Stimulated activated CD8-positive, alpha-beta memory T cell treated with anti-CD3 and anti-CD28 coated beads, Interleukin-4, amount 100 ng/mL, for 4 hours (primary cell): ENCODE measurements at places on chromosomes 5 and 9.
A peak's percentile ranks its signal among the peaks of the same experiment; 100 is the strongest.

DNA sequence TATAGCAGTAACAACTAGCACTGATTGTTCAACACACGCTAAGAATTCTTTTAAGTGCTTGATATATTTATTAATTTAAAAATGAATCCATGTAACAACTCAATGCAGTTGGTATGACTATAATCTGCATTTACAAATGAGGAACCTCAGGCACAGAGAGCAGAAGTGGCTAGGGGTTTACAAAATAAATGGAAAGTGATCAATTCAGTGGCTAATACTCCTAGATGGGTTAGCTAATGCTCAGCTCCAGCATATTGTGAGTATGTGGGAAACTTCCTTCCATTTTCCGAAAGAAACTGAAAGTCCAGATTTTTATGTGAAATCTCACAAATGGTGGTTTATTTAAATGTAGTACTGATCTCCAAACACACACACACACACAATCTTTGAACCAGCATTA lies 128.0 kb downstream of the RFX3 start:
- DNase-seq = no peak

GRCh38 chr5:55935371-55935770 lies 59.4 kb downstream of the IL6ST start:
- DNase-seq = no peak

DNA sequence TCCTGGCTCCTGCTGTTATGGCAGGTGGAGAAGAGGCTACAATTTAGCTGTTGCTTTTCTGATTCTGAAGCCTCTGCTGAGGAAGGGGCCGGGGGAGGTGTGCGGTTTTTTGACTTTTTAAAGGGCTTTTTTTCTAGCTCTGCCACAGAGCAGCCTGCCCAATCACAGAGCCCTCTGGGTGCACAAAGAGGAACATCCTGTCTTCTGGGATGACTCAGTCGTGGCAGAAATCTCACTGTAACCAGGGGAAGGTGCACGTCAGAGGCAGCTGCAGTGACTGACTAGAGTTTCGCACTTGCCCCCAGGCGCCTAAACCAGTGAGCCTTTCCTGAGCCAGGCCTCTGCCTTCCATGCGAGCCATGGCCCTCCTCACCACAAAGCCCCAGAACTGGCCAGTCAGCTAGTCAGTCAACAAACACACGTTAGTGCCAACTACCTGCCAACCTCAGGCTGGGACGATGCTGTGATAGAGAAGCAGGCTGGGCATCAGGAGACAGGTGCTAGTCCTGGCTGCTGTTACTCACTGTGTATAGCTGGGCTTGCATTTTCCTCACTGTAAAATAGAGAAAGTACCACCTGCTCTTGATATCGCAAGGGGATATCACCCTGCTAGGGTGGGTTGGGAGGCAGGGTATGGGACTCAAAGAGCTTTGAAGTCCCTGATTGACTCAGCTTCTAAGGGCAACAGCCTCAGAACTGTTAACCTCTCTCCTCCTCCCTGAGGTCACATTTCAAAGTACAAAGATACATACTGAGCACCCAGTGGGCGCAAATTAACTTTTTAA lies 2.2 kb downstream of the AKNA start:
- DNase-seq = peak; percentile 71

DNA sequence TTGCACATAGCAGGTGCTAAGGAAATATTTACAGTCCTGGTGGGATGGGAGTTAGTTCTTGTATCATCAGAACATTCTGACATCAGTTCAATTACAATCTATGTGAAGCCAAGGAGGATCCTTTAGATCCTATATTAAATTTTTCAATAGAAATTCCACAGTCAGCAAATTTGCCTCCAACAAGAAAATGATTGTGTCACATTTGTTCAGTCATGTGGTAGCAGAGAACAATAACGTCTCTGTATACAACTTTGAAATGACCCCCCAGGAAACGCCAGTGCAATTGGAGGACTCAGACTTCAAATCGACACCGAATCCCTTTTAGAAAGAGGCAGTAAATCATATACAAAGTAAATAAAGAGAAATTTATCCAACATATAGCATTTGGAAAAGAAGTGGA lies 392.1 kb downstream of the DTWD2 start:
- no peak for DNase-seq

DNA sequence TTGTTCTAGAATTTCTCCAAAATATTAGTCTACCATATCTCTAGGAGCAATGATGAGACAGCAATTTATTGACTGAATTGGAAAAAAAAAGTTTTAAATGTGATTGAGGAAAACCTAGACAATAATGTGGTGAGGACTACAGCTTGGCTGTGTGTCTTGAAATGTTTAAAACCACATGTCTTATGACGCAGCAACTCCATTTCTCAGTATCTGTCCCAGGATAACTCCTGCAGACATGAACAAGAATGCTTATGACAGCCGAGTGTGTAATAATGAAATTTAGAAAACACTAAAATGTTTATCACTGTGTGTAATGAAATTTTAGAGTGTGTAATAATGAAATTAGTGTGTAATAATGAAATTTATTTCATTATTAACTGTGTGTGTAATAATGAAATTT lies 254.1 kb upstream of the DAPK1 start:
- DNase-seq = no peak

DNA sequence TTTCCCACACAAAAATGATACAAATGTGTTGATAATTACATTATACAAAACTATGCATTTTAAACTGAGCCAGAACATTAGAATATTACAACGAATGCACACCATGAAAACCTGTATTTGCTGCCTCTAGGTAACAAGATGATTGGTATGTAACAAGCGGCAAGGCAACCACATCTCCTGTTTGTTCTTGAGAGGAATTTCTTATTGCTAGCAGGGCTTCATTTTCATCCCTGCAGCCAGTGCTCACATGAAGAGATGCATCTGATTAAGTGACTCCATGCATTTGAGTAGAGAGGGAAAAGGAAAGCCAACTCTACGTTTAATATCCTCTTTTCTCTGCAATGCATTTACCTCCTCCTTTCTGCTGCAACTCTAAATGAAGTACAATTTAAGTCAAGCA lies 36.6 kb downstream of the FRMD3 start:
- DNase-seq = no peak

DNA sequence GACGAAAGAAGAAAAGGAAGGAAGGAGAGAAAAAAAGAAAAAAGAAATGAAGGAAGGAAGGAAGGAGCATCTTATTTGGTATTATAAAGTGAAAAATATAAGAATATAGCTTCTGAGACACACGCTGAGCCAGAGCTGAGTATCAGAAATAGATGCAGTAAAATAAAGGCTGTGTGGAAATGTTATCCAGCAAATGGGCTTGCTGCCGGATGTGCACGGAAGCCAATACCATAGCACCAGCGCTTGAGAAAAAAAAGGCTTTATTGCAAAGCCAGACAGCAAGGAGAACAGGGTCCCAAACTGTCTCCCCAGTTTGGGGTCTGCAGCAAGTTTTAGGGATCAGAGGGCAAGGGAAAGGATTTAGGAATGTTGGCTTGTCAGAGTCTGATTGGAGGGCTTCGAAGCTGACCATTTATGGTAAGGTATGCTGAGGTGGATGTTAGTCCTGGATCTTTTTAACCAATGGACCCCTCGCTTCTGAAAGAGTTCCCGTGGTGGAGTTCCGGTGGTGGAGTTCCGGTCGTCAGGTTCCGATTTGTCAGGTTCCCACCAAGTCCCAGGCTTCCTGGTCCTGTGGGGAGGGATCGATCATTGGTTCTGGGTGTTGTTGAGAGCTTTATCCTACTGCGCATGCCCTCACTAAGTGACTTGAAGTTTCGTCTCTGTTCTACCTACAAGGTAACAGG lies 70.4 kb downstream of the SFXN1 start:
- DNase-seq = no peak

DNA sequence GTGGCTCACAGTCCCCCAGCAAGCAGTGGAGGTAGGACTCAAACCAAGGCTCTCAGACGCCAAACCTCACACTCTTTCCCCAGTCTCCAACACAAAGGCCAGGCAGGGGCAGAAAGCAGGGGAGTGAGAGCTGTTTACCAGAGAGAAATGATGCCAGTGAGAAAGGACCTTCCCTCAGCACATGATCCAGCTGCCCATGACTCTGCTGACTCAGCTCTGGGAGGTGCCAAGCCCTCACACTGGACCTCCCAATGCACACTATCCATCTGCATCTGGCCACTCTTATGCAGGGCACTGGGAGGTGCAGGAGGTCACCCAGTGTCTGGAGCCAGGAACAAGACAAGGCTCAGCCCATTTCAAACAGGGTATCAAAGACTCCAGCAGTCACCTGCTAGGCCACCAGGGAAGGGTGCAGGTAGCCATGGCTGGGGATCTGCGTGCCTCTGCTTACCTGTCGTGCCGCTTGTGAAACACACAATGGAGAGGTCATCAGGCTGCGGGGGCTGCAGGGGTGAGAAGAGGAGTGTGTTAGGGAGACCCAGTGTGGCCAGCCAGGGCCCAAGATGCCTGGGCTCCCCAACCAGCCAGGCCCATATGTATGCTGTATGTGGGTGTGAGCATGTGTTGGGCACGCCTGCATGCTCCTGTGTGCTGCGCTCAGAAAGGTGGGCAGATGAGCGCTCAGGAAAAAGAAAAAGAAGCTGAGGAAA lies 26.3 kb downstream of the ACSL6 start:
- DNase-seq = no peak

DNA sequence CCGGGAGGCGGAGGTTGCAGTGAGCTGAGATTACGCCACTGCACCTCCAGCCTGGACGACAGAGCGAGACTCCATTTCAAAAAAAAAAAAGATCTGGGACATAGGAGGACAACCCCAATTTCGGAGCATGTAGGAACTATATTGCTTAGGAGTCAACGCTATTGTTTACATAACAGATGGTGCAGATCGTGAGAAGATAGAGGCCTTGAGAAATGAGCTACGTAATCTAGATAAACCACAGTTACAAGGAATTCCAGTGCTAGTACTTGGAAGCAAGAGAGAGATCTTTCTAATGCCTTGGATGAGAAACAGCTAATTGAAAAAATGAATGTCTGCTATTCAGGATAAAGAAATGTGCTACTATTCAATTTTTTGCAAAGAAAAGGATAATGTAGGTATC lies 20.3 kb downstream of the TBC1D2 start:
- no peak for DNase-seq

GRCh38 chr5:75460942-75461610 lies 50.4 kb downstream of the CERT1 start:
- no peak for DNase-seq

- DNase-seq = no peak
Observed at GRCh38 chr5:36491856-36492255, 114.5 kb upstream of the SLC1A3 start.

- DNase-seq = no peak
Observed at GRCh38 chr5:153983885-153984284, 54.8 kb downstream of the FAM114A2 start.

- DNase-seq = no peak
Observed at GRCh38 chr5:39570403-39571027, 145.7 kb upstream of the DAB2 start.

GRCh38 chr9:97629156-97629555 lies 4.0 kb downstream of the TSTD2 start:
- no peak for DNase-seq

GRCh38 chr9:22975951-22976350 lies 529.3 kb downstream of the DMRTA1 start:
- DNase-seq = no peak

GRCh38 chr5:35785601-35786085 lies 71.0 kb upstream of the IL7R start:
- DNase-seq = no peak

DNA sequence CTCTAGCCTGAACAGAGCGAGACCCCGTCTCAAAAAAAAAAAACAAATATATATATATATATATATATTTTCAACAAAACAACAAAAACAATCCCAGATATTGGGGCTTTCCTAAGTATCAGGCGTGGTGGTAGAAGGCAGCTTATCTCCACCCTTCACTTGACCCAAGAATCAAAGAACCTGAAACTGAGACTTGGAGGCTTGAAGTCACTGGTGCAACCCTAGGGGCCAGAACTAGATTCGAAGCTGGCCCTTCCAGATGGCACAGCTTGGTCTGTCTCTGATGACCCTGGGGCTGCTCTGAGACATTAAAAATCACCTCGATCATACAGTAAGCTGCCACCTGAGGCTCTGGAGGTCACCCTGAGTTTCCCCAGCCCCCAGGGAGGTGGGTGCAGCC lies 1.3 kb upstream of the KCNMB1 start:
- DNase-seq = no peak

GRCh38 chr5:58183078-58183785 lies 276.7 kb downstream of the PLK2 start:
- no peak for DNase-seq

GRCh38 chr9:111076042-111076441 lies 37.8 kb upstream of the LPAR1 start:
- DNase-seq = no peak

DNA sequence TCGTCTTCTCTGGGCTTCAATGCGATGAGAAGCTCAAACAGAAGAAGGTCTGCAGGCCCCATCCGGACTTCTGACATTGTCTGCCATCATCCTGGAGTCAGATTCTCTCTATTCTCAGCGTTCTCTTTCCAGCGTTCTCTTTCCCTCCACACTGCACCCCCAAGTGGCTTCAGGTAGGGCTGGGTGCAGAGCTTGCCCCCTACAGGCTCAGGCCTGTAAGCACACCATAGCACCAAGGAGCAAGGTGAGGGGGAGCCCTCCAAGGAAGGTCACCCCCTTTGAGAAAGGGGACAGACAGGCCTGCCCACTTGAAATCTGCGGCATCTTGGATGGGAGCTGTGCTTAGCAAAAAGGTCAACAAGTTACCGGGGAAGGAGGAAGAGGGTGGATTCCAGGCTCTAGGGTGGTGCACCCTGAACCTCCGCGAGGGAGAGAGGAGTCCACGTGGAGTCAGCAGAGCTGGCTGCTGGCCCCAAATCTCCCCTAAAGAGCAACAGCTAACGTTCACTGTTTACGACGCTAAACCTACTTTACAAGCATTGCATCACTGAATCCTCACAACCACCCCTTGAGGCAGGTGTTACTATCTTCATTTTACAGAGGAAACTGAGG lies 27.5 kb downstream of the GPX3 start:
- no peak for DNase-seq

- DNase-seq = no peak
Observed at GRCh38 chr5:115168829-115169486, 750 bp downstream of the TRIM36 start.

DNA sequence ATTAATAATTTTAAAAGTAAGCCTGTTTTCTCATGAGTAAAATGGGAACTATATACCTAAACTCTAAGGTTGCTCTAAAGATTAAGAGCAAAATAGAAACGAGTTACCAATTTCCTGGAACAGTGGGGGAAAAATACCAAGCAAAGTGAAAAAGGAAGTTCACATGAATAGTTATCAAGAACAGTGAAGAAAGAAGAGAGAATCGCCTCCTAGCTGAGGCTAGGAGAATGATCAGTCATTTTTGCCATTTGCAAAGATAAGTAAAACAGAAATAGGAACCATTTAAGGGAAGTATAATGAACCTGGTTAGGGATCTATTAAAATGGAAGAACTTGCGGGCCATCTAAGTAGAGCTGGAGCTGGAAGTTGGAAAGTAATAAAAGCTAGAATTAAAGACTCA lies 50.7 kb downstream of the P4HA2 start:
- no peak for DNase-seq

DNA sequence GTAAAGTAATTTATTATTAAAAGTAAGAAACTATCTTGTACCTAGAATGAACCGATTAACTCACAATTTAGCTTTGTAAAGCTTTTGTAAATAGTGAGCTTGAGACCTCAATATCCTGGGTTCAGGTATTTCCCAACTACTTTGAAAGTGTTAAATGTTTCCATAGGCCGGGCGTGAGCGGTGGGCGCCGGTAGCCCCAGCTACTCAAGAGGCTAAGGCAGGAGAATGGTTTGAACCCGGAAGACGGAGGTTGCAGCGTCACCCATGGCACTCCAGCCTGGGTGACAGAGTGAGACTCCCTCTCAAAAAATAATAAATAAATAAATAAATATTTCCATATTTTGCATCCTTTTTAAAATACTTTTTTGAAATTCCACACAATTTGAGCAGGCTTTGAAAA lies 1.5 kb upstream of the ANKH start:
- no peak for DNase-seq
